Mammary epithelial cell (primary cell): ENCODE measurements at places on chromosomes 7 and 10. TPM values are rescaled to one million over a fixed set of nuclear protein-coding genes. Genes with fewer than 3 reads are reported as not detected.

EN2 gene
- 0.17 TPM for total RNA-seq

TBXAS1 gene
- total RNA-seq: not detected

RARRES2 gene
- total RNA-seq: not detected in 2 replicates

FAM25G gene
- total RNA-seq: not detected

DOCK4 gene
- total RNA-seq: 7.5 TPM
